Fibroblast of skin of back (primary cell): ENCODE measurements at places on chromosomes 1 and 21.

DNA sequence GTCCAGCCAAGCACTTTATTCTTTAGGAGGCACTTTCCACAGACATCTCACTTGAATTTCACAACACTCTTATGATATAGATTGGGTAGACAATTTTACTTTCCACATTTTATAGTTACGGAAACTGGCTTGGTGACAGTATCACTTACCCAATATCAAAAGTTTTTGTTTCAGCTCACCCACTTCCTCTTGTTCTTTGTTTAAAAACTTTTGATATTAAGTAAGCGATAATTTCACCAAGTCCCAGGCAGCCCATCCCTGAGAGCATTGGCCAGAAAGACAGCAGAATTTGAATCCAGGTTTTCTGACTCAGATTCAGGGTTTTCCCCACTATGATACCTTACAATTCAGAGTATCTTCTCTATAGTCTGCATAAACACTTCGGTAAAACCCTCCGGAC is 60.0 kb downstream of the LRIG2 start:
- no peak for DNase-seq

DNA sequence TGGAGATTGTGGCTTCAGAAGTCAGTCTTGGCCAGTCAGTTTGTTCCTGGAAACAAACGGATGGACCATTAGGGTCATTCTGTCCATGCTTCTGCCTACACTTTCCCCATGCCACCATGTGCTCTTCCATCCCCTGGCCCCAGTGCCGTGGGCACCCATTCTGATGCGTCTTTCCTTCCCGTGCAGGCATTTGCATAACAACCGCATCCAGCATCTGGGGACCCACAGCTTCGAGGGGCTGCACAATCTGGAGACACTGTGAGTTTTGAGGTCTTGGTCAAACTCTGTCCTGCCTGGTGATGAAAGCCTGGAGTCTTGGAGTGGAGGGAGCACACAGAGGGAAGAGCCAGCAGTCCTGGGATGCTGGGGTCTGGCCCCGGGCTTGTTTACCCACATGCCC is 61.1 kb downstream of the UBE2T start:
- DNase-seq: no peak

GRCh38 chr1:67463298-67463955 is 33.2 kb upstream of the SERBP1 start:
- DNase-seq: peak; percentile 19

DNA sequence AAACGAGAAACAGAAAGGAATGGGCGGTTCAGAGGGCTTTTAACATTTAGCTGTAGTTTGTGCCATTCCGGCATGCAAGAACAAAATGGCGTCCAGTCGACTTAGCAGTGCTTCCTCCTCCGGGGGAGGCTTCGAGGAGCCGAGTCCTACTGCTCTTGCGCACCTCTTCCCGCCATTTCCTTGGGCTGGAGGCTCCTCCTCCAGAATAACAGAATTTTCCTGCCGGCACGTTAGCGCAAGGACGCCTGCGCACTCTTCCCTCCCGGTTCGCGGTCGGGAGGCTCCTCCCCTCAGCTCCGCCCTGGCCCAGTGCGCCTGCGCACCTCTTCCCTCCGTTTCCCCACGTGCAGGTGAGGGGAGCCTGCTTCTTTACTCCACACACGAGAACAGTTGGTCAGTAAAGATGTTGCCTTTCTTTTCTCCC is 1.0 kb downstream of the DMRTB1 start:
- no peak for DNase-seq

GRCh38 chr1:184906761-184907160 is 67.5 kb downstream of the NIBAN1 start:
- peak; percentile 68 for DNase-seq
